OCI-LY7 (cell line): ENCODE measurements at places on chromosomes 5 and 9. TPM values are rescaled to one million over a fixed set of nuclear protein-coding genes. Genes with fewer than 3 reads are reported as not detected.

- no peak for DNase-seq
Measured at GRCh38 chr5:57676222-57677098, 193.8 kb upstream of the ACTBL2 start.

DNA sequence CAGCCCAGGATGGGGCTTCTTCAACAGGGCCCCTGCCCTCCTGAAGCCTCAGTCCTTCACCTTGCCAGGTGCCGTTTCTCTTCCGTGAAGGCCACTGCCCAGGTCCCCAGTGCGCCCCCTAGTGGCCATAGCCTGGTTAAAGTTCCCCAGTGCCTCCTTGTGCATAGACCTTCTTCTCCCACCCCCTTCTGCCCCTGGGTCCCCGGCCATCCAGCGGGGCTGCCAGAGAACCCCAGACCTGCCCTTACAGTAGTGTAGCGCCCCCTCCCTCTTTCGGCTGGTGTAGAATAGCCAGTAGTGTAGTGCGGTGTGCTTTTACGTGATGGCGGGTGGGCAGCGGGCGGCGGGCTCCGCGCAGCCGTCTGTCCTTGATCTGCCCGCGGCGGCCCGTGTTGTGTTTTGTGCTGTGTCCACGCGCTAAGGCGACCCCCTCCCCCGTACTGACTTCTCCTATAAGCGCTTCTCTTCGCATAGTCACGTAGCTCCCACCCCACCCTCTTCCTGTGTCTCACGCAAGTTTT, 23.6 kb downstream of the PCDHGC5 start:
- peak; percentile 90 for DNase-seq

- DNase-seq, result no peak
Measured at GRCh38 chr5:87829217-87829551, 416.5 kb upstream of the CCNH start.

DNA sequence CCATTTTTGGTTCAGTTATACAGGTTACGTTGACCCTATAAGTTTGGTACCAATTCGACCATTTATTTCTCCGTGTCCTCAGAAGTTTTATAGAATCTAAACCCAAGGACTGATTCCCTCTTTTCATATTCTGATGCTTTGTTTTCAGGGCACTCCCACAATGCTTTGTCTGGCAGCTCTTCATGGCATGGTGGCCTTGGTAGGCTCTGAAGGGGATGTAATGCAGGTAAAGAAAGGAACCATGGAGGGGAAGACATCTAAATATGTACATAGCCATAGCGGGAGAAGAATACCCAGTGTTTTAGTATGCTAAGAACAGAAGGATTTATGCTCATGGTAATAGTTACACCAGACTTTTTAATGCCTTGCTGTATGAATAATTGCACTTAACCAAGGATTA, 82.7 kb downstream of the HACD4 start:
- DNase-seq, result no peak

- no peak for DNase-seq
Measured at GRCh38 chr5:119070578-119070827, 384 bp upstream of the DMXL1 start.

The SPINK1 gene
- not detected in 2 replicates for total RNA-seq

The EIF4E1B gene
- total RNA-seq, result 2.4 and 2.9 TPM in 2 replicates

The ELOVL7 gene
- not detected in 2 replicates for total RNA-seq

DNA sequence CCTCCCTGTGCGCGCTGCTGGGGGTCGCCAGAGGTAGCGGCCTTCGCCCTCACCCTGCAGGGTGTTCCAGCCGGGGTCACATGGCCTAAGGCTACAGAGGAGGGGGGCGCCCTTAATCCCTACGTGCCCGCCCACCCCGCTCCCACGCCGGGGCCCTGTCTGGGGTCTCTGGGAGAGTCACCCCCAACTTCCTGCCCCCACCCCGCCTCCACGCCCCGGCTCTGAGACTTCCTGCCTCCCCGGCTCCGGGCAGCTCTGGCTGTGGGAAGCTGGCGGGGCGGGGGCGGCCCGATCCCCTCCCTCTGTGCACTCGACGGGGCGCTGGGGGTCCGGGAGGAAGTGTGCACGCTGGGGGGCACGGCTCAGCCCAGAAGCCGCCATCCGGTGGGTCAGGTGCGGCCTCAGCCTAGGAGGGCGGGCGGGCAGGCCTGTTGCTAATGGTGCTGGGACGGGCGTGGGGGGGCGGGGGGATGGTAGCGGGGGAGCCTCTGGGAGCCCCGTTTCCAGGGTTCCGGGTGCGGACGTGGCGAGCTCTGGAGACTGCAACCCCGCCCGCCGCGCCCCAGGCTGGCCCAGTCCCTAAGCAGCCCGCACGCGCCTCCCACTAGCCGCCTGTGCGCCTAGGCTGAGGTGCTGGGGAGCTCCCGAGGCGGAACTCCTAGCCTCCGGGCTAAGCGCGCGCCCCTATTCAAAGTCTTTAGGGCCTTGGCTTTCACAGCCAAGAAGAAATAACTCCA, 61.6 kb downstream of the CXXC5 start:
- DNase-seq, result peak; percentile 51

GRCh38 chr9:3246241-3246640, 279.6 kb downstream of the RFX3 start:
- no peak for DNase-seq

- no peak for DNase-seq
Measured at GRCh38 chr9:107269681-107270080, 13.4 kb upstream of the RAD23B start.

GRCh38 chr5:88203981-88204750, 64.5 kb downstream of the TMEM161B start:
- no peak for DNase-seq
